ENCODE measurements at places on chromosomes 5 and 9.

- DNase-seq, result no peak
Observed at GRCh38 chr5:54093081-54093492, 217.3 kb downstream of the ARL15 start.

GRCh38 chr5:54869691-54870090, 115.7 kb downstream of the ESM1 start:
- no peak for DNase-seq

DNA sequence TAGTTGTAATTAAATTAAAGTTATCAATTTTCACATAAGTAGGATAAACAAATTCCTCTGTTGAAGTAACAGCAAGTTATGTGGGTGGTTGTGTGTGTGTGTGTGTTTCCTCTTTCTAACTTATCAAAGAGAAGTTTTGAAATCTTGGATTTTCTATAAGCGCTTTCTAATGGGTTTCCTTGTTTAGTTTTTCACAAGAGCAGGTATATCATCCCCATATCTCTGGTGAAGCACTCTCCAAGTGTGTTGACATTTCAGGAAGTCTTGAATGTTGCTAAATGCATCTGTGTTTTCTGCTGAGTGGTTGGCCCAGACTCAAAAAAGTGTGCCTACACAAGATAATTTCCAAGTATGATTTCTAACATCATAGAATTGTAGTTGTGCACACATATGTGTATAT, 43.3 kb downstream of the PRDM6 start:
- DNase-seq, result no peak

DNA sequence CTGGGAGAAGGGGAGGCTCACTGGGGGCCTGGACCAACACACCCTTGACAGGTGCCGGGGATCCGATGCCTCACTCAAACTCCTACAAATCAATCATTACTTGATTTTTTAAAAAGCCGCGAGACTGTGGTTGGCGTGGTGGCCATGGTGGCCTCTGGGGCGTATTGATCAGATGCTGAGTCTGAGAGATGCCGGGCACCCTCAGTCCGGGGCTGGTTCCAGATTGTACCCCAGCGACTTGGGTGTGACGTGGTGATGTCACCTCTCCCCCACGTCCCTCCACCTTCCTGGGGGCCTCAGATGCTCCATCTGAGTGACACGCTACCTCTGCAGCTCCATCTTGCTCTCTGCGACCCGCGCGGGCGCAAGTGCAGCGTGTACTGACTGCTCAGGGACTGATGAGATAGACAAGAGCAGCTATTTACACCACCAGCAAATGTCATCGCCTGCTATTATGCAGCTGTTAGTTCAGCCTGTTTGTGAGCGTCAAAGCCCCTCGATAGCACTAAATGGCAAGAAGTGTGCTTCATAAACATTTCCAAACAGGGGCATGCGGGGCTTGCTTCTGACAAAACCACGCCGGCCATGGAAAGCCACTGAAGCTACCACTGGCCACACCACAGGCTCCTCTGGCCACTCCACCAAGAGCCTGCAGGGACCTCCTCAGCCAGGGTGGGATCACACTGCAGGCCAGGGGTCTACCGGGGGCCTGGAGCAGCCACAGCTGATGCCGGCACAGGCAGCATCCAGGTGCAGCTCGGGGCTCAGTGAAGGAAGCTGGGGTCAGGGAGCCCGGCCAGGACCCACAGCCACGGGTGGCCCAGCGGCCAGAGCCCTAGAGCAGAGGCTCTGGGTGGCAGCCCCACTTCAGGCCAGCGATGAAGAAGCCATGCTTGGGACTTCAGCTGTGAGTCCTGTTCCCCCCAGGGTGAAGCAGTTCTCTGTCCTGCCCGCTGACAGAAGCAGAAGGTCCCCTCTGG, 50.1 kb downstream of the SLC6A3 start:
- no peak for DNase-seq

GRCh38 chr5:124972703-124973102, 226.3 kb upstream of the ZNF608 start:
- DNase-seq, result no peak
